ENCODE measurements at places on chromosomes 2 and 18.

DNA sequence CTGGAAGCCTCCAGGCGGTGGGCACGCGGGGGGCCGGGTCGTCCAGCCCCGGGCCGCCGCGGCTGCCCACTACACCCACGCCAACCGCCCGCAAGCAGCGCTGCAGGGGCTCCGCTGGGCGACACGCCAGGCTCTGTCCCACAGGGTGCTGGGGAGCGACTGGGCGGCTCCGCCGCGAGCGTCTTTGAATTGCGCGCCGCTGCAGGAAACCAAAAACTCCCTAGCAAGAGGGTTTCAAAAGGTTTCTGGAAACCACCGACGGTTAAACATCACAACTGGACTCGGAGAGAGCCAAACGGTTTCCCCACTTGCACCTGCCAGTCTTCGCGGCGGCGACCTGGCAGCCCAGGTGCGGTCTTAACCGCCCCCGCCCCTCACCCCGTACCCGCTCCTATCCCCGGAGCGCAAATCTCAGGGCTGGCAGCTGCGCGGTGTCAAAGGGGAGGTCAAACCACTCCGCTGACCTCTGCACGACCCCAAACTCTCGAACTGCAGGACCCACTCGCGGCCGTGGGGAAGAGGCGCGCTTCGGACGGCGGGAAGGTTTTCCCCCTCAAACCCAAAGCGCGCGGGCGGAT lies 1.0 kb downstream of the CXCR4 start:
- no peak for DNase-seq

DNA sequence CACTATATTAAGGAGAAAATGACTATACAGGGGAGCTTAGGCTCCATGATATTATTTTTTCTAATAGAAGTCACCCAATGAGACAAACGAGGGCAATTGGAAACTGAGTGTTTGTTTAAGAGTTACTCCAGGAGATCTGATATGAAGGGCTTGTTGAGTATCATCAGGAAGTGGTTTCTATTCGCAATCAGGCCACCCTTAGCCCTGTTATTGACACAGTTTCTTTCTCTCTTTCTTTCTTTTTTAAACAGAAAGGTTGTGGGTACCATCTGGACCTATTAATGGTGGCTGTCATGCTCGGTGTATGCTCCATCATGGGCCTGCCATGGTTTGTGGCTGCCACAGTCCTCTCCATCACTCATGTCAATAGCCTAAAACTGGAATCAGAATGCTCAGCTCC lies 117.3 kb downstream of the DPP4 start:
- no peak for DNase-seq

- DNase-seq = no peak
Measured at GRCh38 chr2:42862669-42863185, 70.3 kb upstream of the HAAO start.

DNA sequence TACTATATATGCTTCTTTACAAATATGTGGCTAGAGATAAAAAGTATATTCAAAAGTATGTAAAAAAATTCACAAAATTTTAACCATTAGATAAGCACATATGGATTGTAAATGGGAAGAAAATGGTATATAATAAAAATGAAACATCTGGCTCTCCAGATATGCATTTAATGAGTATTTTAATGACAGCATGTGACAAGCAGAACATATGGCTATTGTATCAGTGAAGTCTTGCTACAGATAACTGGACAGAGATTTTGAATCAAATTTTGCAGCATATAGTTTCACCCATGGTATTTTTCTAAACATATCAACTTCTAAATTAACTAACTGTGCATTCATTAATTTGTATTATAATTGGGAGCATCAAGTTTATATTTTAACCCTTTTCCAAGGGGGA lies 5.0 kb upstream of the ABCA12 start:
- no peak for DNase-seq

GRCh38 chr2:99975386-99975785 lies 167.0 kb downstream of the AFF3 start:
- no peak for DNase-seq

DNA sequence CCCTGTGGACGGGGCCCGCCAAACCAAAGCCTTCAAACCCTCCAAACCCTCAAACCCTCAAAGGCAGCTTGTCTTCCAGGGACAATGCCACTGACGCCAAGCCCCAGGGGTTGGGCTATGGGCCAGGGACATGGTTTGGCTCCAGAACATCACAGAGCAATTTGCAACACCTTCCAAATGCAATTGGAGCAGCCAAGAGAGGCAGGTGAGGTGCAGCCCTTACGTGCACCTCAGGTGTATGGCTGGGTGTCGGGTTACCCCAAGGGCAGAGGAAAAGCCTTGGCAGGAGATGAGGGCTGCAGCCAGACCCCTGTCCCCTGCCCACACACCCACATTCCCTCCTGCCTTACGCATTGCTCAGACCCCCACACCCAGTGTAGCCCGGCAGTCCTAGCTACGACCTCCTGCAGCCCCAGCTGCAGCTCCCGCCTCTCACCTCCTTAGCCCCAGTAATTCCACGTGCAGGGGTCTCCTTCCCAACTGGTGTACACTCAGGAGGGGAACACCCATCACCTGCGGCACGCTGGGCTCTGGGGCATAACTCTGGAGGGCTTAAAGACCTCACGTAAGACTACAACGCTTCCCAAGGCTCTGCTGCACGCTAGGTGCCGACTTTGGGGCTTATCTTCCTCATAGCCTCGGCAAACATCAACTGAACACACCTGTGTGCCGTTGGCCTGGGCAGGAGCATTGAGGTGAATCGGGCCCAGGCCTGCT lies 88.7 kb downstream of the TFCP2L1 start:
- no peak for DNase-seq

DNA sequence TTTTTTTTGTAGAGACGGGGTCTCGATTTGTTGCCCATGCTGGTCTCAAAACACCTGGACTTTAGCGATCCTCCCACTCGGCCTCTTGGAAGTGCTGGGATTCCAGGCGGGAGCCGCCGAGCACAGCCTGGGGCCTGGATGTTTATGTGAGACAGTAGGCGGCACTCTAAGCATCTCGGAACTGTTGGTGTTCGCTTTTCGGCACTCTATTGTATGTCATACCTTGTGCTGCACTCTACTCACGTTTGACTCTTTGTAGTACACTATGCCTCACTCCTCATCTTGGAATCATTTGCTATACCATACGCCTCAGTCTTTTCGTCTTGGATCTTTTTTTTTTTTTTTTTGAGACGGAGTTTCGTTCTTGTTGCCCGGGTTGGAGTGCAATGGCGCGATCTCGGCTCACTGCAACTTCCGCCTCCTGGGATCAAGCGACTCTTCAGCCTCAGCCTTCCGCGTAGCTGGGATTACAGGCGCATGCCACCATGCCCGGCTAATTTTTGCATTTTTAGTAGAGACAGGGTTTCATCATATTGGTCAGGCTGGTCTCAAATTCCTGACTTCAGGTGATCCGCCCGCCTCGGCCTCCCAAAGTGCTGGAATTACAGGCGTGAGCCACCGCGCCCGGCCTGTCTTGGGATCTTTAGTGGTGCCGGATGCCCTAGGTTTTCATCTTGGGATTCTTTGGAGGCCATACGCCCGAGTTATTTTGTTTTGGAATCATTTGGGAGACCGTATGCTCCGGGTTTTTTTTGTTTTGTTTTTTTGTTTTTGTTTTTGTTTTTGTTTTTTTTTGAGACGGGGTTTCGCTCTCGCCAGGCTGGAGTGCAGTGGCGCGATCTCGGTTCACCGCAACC lies 24.2 kb upstream of the ZDBF2 start:
- no peak for DNase-seq

DNA sequence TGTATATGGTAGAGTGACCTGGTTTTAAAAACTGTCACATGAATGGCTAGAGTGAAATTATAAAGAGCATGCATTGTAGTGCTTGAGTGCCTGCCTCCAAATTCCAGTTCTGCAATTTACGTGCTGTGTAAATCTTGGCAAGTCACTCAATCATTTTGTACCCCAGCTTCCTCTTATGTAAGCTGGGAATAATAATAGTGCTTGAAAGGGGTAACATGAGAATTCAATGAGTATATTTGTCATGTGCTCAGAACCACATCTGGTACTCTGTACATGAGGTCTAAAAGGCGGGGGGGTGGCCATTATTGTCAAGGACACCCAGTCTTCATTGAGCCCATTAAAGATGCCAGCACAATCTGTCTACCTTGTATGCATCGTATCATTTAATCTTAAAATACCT lies 214.8 kb downstream of the MC4R start:
- no peak for DNase-seq

GRCh38 chr18:74905247-74905646 lies 303.7 kb downstream of the PTGR3 start:
- no peak for DNase-seq

GRCh38 chr2:168188002-168188401 lies 59.4 kb downstream of the STK39 start:
- no peak for DNase-seq

DNA sequence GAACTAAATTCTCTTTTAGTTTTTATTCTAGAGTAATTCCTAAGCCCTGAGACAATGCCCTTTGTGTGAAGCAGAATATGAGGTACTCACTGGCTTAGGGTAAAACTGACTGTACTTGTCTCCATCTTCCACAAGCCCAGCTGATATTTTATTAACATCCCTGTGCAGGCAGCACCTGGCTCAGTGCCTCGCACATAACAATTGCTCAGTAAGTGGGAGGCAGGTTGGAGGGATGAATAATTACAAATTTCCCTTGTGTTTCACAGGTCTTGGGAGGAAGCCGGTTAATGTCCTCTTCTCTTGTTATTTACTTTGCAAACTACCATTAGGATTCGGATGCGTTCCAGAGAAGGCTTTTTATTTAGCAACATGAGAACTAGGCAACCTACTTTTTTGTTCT lies 249.8 kb upstream of the FSHR start:
- no peak for DNase-seq

- DNase-seq = no peak
Measured at GRCh38 chr2:126946318-126947102, 47.8 kb downstream of the TEX51 start.

DNA sequence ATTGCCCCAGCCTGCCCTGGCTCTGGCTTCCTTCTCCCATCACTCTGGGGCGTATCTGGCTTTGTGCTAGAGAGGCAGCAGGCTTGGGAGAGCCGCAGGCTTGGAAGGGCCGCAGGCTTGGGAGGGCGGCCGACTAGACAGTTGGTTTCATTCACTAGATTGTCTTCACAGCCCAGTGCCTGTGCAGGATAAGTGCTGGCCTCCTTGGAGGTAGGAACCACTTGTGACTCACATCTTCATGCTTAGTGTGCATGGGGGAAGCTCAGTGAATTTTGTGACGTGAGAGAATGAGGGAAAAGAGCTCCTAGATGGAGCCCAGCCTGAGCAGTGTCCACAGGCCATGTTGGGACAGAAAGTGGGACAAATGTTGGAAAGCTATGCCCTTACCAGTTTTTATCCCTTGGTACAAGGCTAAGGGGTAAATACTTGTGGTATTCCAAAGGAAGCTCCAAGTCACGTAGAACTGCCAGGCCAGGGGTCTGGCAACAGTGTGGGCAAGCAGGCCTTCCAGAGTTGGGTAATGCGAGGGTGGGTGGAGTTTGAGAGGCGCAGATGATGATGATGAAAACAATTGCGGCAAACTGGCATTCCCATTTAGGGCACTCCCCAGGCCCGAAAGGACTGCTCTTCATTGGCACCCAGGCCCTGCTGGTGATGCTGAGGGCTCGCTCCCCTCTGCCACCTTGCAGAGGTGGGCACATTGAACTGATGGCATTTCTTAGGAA lies 100.1 kb downstream of the DDX1 start:
- no peak for DNase-seq

DNA sequence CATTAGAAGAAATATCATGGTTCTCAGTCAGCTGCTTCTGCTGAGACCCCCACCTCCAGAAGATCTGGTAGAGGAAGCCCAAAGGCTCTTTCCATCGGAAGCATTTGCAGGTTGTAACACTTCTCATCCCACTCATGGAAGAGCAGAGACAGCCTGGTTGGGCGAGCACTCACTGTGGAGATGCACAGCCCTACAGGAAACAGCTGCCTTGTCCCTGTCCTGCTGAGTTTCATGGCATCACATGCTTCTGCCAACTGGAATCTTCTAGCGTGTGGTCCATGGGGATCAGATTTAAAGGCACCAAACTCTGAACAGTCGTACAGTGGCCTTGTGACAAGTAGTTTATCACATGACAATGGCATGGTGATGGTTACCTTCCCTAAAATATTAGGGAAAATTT lies 36.3 kb upstream of the ACKR3 start:
- DNase-seq = no peak

- no peak for DNase-seq
Measured at GRCh38 chr2:69620870-69621269, 22.7 kb downstream of the AAK1 start.

DNA sequence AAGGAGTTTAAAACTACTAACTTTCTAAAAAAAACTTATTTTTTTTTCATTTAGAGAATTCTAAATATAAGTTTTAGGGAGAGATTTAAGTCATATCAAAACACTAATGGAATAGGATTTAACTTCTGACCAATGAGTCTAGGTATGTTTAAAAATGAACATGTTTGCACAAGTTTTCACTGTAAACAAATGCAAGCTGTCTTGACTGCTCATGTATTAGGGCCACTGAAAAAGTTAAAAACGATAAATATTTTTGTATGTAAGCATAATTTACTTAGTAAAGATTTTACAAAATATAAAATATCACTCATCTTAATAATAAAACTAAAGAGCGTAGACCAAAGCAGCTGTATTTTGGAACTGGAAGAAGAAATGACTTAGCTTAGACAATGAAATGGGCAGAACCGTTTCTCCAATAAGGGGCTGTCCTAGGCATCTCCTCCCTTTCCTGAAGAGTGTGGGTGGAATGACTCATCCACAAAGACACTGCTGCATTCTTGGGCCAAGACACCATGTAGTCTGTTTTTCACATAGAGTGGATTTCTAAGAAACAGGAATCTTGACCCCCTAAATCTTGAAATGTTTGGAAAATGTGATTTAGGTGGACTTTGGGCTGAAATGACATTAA lies 118.8 kb downstream of the MEP1B start:
- no peak for DNase-seq

DNA sequence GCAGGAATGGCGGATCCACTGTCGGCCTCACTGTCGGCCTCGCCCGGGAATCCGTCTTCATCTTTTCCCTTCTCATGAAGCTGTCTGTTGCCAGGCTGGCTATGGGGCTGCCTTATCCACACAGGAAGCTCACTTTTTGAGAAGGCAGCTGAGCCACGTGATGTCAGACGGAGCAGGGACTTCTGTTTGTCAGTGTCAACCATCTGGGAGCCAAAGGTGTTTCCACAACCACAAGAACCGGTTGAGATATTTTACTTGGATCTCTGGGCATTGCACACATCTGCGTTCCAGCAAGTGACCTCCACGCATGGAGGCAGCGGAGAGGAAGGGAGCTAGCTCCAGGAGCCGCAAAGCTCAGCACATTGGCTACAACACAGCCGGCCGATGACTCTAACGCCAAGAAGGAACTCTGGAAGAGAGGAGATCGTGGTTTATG lies 27.4 kb upstream of the TAF1B start:
- DNase-seq = no peak

- no peak for DNase-seq
Measured at GRCh38 chr2:36433311-36434217, 78.0 kb downstream of the CRIM1 start.

DNA sequence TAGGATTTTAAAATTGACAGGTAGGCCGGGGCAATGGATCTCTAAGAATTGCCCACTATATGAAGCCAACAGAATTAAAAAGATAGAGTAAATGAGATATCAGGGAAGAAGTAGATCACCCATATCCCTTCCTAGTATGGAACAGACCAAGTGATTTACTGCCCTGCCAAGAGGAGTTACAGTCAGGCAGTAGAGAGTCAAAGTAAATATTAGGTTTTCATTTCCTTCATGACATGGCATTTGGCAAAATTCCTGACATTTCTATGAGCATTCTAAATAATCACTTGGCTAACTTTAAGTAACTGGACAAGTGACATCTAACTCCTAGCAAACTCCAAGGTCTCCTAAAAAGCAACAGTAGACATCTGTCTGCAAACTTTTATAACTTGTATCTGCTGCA lies 33.5 kb downstream of the GALNT5 start:
- no peak for DNase-seq
